Stimulated activated effector memory CD8-positive, alpha-beta T cell treated with anti-CD3 and anti-CD28 coated beads, Interleukin-12 subunit alpha, Interleukin-12 subunit beta, amount 100 ng/mL, for 72 hours (primary cell): ENCODE measurements at places on chromosomes 1 and 21.

- DNase-seq = no peak
These were observed 30.4 kb downstream of the CDC14A start for GRCh38 chr1:100382657-100383056.

DNA sequence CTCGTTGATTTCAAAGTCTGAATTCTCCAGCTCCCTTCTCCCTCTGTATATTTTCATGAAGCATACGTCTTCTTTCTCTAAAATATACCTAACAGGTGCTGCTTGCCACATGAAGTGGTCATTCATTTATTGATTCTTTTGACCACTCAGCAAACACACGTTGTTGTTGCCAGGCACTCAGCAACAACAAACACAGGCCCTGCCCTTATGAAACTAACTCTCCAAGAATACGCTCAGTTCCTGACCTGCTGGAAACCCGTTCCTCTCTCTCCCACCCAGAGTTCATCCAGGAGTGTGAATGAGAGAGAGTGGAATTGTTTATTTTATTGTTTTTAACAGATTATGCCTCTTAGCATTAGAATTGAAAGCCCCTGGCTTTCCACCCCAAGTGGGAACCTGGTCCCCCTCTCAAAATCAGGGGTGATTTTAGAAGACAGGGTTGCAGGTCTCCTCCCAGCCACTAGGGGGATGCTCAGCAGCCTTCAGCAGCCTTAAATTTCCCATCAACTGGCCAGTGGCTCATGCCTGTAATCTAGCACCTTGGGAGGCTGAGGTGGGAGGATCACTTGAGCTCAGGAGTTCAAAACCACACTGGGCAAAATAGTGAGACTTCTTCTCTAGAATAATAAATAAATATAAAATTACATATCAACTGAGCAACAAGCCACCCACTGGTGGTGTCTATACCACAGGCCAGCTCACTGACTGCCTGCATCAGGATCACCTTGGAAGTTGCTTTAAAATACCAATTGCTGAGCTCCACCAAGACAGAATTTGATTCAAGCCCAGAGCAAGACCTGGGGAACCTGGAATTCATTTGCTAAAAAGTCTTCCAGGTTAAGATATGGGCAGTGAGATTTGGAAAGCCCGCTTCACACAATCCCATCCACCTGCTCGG lies 181.0 kb upstream of the KLHDC7A start:
- no peak for DNase-seq

DNA sequence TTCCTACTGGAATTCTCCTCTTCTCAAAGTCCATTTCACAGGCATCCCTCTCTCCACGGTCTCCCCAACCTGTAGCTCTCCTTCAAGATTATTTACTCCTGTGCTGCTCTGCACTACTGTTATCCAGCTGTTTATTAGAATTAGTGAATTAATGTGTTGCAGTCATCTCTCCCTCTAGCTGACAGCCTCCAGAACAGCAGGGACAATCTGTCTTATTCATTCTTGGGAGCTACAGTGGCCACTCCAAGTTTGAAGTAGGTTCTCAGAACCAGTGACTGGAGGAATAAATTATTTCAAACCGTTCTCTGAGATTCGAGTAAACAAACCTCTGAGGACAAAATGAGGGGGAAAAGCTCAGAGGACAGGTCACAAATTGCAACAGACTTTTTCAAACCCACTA lies 330.9 kb downstream of the RRAGC start:
- DNase-seq = no peak

- DNase-seq = no peak
These were observed 19.0 kb upstream of the ABCG1 start for GRCh38 chr21:42199868-42200463.

DNA sequence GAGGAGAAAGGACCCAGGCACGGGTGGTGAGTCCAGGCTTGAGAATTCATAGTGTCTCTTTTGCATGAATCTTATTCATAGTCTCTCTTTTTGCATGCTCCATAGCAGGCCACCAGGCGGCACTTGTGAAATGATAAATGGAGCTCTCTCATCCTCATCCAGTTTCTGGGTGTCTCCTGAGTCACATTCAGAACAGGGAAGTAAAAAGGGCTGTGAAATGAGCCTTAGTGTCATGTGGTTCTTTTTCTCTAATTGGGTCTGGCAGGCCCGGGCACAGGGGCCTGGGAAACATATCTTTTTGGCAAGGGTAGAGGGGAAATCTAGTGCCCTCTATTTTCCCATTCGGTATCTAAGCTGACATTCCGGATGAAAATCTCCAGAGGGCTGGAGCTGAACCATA lies 19.1 kb upstream of the NCF2 start:
- DNase-seq = no peak

- DNase-seq = no peak
These were observed 121.2 kb downstream of the LMX1A start for GRCh38 chr1:165235155-165235776.

DNA sequence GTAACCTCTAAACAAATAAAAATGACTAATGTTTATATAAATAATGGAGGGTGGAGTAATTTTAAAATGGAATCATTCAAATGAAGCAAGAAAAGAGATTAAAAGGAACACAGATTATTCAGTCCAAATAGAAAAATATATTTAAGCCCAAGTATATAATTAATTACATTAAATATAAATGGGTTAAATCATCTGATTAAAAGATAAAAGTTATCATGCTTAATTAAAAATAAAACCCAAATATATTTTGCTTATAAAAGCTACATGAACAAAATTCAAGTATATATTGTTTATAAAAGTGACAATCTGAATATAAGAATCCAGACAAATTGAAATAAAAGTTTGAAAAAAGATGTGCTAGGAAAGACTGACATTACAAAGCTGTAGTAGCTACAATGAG lies 63.9 kb upstream of the ACTRT2 start:
- no peak for DNase-seq

GRCh38 chr1:94215955-94216354 lies 21.4 kb downstream of the ARHGAP29 start:
- no peak for DNase-seq

DNA sequence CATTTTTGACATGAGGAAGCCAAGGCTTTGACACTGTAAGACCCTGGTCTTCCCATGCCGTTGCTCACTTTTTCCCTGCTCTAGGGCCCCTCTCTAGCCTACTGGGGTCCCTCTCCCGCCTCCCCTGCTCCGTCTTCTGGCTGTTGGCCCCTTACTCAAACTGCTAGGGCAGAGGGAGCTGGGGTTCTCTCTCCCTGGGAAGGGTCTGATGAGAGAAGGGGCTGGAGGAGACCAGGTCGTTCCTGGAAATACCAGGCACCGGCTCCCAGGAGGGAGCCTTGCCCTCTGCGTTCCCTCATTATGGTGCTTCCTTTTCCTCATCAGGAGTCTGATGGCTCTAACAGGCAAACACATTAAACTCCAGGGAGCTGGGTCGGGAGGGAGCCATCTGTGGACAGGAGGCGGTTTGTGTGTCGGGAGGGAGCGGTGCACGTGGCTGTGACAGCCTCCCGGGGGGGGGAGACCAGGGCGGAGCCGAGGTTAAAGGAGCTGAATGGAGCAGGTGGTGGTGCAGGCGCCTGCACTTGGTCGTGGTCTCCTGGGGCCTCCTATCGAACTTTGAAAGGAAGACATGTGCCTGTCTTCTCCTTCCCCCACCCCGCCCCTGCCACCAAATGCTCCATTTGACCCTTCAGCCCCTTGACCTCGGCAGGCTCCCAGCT lies 35.4 kb upstream of the LHX4 start:
- DNase-seq = no peak

- no peak for DNase-seq
These were observed 120.8 kb downstream of the DMRTB1 start for GRCh38 chr1:53580009-53580400.

- DNase-seq = no peak
These were observed 437.5 kb downstream of the SMYD3 start for GRCh38 chr1:246069581-246069980.

GRCh38 chr21:22062472-22063139 lies 1064.4 kb downstream of the NCAM2 start:
- no peak for DNase-seq

DNA sequence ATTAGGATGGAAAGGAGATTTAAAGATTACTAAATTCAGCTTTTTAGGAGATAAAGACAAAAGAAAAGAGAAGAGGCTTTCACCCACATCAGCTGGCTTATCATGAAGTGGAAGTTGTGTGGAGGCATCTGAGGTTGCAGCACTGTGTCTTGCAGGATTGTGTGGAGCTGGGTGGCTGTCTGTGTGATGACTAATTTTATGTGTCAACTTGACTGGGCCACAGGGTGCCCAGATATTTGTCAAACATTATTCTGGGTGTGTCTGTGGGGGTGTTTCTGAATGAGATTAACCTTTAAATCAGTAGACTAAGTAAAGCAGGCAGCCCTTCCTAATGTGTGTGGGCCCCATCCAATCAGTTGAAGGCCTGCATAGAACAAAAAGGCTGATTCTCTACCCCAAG lies 3.9 kb downstream of the KCNA10 start:
- DNase-seq = no peak

DNA sequence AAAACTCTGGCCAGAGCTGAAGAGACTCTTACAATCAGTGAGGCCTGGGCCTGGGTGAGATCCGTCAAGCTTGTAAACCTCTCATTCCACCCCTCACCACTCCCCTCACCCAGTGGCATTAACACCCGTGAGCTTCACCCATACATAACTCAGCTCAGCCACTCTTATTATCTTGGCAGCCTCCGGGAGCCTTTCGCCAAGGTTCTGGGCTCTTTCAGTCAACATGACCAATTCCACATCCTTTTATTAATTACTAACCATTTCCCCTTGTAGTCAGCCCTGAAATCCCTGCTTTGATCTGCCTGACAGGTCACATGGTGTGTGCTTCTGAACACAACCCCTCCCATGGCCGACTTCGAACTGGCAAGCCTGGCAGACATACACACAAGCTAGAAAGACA lies 134.8 kb downstream of the SETD4 start:
- DNase-seq = no peak

DNA sequence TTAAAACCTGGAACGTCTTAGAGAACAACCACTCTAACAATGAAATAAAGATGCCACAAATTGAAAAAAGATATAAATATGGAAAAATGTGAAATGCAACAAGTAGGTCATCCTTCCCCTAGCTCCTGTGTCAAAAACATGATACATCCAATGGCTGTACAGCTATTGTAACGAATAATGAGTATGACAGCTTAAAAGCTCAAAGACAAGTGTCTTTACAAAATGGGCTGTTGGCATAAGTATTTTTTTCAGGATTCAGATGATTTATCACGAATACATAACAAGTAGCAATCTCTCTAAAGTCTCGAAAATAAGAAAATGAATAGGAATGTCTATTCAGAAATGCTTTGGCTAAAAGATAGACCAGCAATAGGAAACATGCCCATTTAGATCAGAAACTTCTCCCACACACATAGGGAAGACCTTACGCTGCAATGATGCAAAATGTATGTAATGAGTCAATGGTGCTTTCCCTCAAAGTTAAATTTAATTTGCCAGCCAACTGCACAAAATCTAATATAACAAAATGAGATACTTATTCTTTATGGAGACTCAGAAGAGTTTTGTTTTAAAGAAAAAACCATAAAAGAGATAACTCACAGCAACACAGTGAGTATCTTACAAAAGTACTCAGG lies 8.3 kb downstream of the TGFBR3 start:
- no peak for DNase-seq

GRCh38 chr21:16180614-16181013 lies 450.8 kb downstream of the USP25 start:
- no peak for DNase-seq

DNA sequence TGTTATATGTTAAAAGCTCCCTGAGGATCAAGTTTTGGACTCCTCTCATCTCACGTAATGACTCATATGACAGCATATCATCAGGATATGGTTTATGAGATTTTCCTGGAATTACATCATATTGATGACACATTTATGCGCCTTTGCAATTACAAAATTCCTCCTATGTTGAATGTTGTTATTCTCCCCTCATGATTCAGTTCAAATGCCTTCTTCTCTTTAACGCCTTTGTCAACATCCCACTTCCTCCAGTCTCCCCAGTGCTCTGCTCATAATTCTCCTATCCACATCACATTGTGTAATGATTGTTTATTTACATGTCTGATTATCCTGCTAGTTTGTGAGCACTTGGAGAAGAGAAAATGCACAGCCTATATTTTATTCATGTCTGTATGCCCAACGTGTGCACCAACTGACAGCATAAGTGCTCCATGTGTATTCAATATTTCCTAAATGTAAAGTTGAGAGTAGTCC lies 80.9 kb upstream of the BACH1 start:
- DNase-seq = no peak

DNA sequence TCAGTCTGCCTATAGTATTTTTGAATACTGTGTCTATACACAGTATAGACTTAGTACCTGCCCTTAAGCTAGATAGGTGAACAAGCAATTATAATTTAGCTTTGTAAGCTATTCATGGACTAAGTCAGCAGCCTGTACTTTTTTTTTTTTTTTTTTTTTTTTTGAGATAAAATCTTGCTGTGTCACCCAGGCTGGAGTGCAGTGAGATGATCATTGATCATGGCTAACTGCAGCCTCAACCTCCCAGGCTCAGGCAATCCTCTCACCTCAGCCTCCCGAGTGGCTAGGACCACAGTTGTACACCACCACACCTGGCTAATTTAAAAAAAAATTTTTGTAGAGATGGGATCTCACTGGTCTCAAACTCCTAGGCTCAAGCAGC lies 17.3 kb downstream of the ITSN1 start:
- no peak for DNase-seq

- no peak for DNase-seq
These were observed 149.0 kb downstream of the ROR1 start for GRCh38 chr1:63922848-63923247.

- DNase-seq = no peak
These were observed 213.0 kb downstream of the CAMTA1 start for GRCh38 chr1:6998267-6998666.
